ENCODE measurements at places on chromosomes 5 and 9. TPM values are rescaled to one million over a fixed set of nuclear protein-coding genes. Genes with fewer than 3 reads are reported as not detected.
A peak's percentile ranks its signal among the peaks of the same experiment; 100 is the strongest.

IL9 gene
- total RNA-seq, result not detected

LRRC19 gene
- total RNA-seq, result not detected

SLC34A1 gene
- total RNA-seq, result not detected

- DNase-seq, result no peak
Observed at GRCh38 chr5:79959407-79959806, 31.7 kb downstream of the MTX3 start.

DNA sequence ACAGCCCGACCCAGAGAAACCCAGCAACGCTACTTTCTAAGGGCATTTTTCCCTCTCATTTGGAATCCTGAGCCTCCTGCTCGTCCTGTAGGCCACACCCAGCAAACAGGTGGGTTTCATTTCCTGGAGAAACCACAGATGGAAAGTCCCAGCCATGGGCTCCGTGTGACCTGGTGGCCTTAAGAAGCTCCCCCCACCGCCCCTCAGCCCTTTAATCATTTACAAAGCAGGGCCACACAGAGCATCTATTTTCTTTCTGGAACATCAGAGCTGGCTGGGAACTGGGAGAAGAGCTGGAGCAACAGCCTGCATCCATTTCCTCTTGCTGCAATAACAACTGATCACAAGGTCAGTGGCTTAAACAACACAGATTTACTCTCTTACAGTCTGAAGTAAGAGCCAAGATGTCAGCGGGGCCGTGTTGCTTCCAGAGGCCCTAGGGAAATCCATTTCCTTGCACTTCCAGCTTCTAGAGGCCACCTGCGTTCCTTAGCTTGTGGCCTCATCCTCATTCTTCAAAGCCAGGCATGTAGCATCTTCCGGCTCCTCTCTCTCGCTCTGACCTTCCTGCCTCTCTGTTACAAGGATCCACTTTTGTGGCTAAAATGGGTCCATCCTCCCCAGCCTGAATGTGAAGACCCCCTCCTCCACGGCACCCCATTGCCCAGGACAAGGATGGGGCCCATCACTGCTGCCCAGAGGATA lies 40.5 kb downstream of the C9orf50 start:
- DNase-seq, result no peak

DNA sequence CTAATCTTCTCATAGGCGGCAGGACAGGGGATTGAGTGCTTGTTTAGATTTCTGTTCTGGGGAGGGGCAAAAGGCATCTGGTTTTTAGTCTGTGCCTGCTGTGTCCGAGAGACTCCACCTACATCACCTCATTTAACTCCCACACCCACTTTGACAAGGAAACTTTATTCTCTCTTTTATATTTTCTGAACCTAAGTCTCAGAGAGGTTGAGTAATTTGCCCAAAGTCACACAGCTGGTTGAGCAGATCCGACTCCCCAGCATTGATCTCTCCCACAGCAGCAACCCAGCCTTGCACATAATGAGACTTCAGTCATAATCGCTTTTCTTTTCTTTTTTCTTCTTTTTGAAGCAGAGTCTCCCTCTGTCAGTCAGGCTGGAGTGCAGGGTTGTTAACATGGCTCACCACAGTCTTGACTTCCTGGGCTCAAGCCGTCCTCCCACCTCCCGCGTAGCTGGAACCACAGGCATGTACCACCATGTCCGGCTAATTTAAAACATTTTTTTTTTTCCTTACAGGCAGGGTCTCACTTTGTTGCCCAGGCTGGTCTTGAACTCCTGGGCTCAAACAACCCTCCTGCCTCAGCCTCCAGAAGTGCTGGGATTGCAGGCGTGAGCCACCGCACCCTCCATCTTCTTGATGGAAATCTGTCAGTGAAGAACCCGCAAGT lies 36.5 kb upstream of the ANKRD33B start:
- no peak for DNase-seq

TRIM32 gene
- 15.3 TPM for total RNA-seq

DNA sequence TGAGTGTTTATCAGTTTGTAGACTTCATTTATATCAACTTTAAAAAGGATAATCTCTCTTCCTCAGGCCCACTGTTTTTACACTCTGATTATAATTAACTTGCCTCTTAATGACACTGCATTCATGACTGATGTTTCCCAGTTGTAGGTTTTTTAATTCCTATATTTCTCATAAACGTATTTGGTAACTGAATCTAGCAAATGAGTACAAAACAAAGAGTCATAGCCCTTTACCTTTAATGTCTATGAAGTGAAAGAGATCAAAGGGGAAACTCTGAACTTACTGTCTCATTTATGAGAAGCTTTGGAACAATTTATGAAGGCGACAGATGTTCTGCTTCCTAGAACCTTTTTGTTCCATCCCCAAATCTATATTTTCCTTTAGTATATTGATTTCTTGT lies 56.6 kb upstream of the ABCA1 start:
- DNase-seq, result no peak

- DNase-seq, result no peak
Observed at GRCh38 chr9:2262386-2263071, 247.4 kb downstream of the SMARCA2 start.

- DNase-seq, result peak; percentile 53
Observed at GRCh38 chr9:137319739-137320551, 17.9 kb upstream of the NRARP start.

DNA sequence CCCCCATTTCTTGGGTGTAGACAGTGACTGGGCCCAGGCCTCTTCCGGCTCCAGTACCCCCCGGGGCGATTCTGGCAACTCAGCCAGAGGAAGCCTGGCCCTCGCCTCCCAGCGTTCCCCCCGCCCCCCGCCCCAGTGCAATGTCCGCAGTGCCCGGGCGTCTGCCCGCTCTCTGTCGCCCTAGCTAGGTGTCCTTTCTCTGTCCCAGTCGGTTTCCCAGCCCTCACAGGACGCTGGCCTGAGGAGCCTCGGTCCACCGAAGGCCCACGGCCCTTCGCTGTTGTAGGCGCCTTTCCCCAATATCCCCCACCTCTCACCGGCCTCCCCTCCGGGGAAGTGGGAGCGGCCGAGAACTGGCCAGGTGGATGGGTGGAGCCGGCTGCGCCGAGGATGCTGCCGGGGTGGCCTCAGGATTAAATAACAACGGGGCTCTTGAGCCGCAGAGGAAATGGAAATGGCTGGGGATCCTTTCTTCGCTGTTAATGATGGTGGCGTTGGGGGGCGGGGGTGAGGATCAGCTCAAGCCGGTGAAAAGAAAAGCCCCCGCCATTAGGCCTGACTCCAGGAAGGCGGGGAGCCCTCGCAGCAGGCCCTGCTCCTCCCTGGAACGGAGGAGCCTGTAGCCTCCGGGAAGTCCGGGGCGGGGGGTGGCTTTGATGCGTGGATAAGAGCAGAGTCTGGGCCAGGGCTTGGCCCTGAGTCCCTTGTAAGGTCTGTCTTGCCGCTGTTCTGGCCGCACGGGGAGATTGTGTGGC lies 1.1 kb upstream of the SPRY4 start:
- peak; percentile 51 for DNase-seq

- DNase-seq, result no peak
Observed at GRCh38 chr9:3658964-3659363, 133.2 kb upstream of the RFX3 start.

Measured in psoas muscle (tissue), 8 donors.